ENCODE measurements at places on chromosomes 16 and 17. TPM values are rescaled to one million over a fixed set of nuclear protein-coding genes. Genes with fewer than 3 reads are reported as not detected.

DNA sequence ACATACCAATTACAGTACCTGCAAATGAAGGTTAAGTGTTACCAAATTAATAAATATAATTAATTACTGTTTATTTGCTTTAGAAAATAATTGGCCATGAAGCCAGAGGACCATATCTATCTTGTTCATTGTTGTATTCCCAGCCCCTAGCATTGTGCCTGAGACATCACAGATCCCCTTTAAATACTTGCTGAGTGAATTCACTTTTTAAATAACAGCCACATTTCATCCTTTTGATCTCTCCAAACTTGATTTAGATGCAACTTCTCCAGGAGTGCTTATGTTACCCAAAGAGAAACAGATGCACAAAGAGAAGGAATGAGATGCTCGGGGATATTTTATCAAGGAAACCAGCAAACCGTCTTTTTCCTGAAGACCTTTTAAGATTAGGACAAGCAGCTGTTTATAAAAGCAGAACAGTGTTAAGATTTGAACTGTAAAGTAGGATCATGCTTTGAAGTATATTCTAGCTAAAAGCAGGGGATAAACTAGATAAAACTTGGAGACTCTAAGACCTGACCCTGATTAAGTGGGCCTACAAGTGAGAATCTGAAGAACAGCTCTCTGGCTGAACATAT, 66.3 kb downstream of the CHD9 start:
- no peak for DNase-seq
- H3K4me3 ChIP-seq: no peak overlapping the region

GRCh38 chr16:4315186-4316107, at the start of gene GLIS2:
Gene GLIS2 (plus strand): TSS chr16:4316067. CDS start chr16:4332281, 16,214 bp downstream.
- no peaks in the 10 kb centered on the region for H3K27me3 ChIP-seq
- H3K4me1 ChIP-seq: peaks cover 48% of the 10 kb centered on the region
- DNase-seq: peak; percentile 88
- H3K4me3 ChIP-seq: peak within 1 kb of the TSS; percentile 63
- no peaks in the 10 kb centered on the region for H3K36me3 ChIP-seq
- peak within 1 kb of the TSS; percentile 98 for H3K27ac ChIP-seq

DNA sequence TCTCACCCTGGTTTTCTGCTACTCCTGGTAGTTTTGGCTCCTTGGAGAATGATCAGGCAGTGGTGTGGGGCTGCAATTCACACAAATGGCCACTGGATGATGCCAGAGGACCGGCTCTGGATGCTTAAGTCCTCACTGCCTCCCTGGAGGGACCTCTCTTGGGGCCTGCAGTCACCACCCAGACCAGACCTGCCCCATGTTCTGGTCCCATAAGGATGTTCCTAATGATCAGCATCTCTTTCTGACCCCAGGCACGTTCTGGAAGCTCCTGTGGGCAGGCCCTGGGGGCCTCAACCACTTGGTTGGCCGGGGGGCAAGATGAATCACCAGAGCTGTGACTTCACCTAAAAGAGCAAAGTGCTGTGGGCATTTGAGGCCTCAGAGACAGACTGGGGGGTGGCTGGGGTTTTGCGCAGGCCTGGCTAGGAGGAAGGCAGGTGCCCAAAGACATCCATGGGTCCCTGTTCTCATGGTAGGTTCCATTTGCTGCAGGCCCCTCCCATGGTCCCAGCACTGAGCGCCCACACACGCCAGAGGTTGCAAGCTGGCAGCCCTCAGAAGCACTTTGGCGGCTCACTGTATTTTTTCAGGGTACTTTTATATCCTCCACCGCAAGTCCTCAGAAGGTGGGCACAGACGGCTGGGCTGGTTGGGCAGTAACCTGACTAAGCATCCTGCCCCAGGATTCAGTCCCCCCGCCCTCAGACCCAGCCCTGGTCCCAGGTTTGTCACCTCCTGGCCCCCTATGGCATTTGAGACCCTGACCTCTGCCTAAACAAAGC, 53.2 kb downstream of the NT5M start:
- no peaks in the 10 kb centered on the region for H3K36me3 ChIP-seq
- H3K27ac ChIP-seq: no peak overlapping the region
- no peak overlapping the region for H3K4me3 ChIP-seq
- peaks cover 7% of the 10 kb centered on the region for H3K27me3 ChIP-seq
- peaks cover 7% of the 10 kb centered on the region for H3K4me1 ChIP-seq

DNA sequence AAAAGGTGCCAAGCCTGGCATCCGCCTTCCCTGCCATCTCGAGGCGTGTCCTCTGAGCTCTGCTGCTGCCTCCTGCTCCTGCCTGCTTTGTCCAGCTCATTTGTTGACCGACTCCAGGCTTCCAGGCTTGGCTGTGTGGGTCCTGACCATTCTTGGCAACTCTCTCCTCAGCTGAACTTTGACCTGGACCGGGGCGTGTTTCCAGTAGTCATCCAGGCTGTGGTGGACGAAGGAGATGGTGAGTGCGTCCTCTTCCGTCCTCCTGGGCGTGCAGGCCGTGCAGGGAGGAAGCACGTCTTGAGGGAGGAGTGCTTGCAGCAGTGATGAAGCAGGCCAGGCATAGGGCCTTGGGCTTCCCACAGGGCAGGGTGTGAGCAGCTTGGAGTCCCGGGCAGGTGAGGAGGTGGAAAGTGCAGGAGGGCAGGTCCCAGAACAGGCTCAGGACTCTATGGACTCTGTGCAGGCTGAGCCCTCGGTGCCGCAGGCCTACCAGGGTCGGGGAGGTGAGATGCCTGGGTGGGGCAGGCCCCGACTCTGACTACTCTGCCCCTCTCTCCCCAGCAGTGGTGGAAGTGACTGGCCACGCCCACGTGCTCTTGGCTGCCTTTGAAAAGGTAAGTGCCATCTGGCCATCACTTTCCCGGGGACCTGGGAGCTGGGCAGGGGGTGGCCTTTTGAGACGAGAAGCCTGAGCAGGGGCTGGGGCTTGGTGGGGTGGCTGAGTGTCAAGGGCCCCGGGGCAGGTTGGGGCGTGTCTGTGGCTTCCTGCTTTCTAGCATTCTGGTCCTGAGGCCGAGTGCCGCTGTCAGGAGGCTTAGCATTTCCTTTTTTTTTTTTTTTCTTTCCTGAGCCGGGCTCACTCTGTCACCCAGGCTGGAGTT, 28.6 kb upstream of the NUDT16L1 start:
- H3K4me3 ChIP-seq: no peak overlapping the region
- H3K4me1 ChIP-seq: no peaks in the 10 kb centered on the region
- no peaks in the 10 kb centered on the region for H3K27me3 ChIP-seq
- no peak for DNase-seq
- H3K36me3 ChIP-seq: peaks cover 27% of the 10 kb centered on the region

GRCh38 chr16:85377388-85378144, 235.6 kb upstream of the GSE1 start:
- H3K27ac ChIP-seq: peak overlapping the region; percentile 79
- H3K27me3 ChIP-seq: no peaks in the 10 kb centered on the region
- no peaks in the 10 kb centered on the region for H3K36me3 ChIP-seq
- no peaks in the 10 kb centered on the region for H3K4me1 ChIP-seq

GRCh38 chr17:41717408-41718286, 5.5 kb downstream of the GAST start:
- no peak for DNase-seq
- H3K4me3 ChIP-seq: no peak overlapping the region
- no peaks in the 10 kb centered on the region for H3K4me1 ChIP-seq
- no peaks in the 10 kb centered on the region for H3K36me3 ChIP-seq
- no peak overlapping the region for H3K27ac ChIP-seq

The ADGRG1 gene
- 7.8 TPM for polyA plus RNA-seq

- H3K4me3 ChIP-seq: no peak overlapping the region
- no peaks in the 10 kb centered on the region for H3K27me3 ChIP-seq
- no peaks in the 10 kb centered on the region for H3K4me1 ChIP-seq
- H3K36me3 ChIP-seq: peaks cover 55% of the 10 kb centered on the region
- no peak for DNase-seq
- no peak overlapping the region for H3K27ac ChIP-seq
Measured at GRCh38 chr16:69157196-69157595, 24.7 kb downstream of the UTP4 start.

- no peak for DNase-seq
- no peaks in the 10 kb centered on the region for H3K36me3 ChIP-seq
- no peak overlapping the region for H3K27ac ChIP-seq
Measured at GRCh38 chr17:9598661-9599060, 22.2 kb downstream of the CFAP52 start.

DNA sequence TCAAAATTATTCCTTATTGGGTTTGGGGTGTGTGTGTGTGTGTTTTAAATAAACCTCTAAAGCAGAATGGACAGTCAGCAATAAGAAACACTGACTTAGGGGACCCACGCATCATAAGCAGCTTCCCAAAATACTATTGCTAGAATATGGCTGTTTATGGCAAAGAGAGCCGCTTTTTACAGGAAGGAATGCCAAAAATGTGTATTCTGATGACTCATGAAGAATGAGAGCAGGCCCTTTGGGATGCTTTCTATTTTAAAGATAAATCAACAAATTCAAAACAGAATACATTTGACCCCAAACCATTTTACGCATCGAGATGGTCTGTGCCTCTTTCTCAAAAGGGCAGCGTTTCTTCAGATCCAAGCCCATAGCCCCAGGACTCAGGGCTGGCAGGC, 37.5 kb downstream of the ARHGAP17 start:
- no peak overlapping the region for H3K4me3 ChIP-seq
- peaks cover 48% of the 10 kb centered on the region for H3K36me3 ChIP-seq
- peaks cover 37% of the 10 kb centered on the region for H3K4me1 ChIP-seq

The PMP22 gene
- 38.4 TPM for polyA plus RNA-seq

DNA sequence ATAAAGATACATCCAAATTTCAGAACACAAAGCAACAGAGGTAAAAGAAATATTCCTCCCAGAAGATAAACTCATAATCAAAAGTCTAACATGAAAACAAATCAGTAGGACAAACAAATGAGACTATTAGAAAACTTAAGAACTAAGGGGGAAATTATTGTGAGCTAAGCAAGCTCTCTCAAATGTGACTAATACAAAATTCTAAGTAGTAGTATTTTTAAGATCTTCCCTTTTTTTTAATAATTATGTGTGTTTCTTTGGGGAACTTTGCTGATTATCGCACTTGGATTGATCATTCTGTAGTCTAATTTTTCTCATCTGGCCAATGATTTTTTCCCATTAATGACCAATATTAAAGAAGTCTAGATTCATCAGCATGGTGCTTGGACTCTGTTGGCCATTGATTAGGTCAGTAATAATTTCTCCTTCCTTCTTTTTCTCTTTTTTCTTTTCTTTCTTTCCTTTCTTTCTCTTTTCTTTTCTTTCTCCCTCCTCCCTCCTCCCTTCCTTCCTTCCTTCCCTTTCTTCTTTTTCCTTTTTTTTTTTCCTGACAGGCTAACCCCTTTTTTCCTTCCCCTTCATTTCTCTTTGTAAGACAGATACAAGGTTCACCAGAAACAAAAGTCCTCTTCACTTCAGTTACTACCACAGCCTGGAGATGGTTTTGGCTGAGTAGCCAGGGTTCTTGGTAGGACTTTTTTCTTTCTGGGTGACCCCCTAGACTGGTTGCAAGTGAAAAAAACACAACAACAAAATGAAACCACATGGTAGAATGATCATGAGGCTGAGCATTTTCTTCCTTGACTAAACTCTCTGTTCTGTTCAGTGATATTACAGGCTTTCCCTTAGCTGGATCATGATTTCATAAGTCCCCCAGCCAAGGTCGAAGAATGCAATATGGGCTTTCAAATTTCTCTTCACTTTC, 2.9 kb upstream of the ABCA6 start:
- H3K27me3 ChIP-seq: no peaks in the 10 kb centered on the region
- H3K4me1 ChIP-seq: no peaks in the 10 kb centered on the region
- no peak overlapping the region for H3K4me3 ChIP-seq
- H3K36me3 ChIP-seq: no peaks in the 10 kb centered on the region
- no peak for DNase-seq

DNA sequence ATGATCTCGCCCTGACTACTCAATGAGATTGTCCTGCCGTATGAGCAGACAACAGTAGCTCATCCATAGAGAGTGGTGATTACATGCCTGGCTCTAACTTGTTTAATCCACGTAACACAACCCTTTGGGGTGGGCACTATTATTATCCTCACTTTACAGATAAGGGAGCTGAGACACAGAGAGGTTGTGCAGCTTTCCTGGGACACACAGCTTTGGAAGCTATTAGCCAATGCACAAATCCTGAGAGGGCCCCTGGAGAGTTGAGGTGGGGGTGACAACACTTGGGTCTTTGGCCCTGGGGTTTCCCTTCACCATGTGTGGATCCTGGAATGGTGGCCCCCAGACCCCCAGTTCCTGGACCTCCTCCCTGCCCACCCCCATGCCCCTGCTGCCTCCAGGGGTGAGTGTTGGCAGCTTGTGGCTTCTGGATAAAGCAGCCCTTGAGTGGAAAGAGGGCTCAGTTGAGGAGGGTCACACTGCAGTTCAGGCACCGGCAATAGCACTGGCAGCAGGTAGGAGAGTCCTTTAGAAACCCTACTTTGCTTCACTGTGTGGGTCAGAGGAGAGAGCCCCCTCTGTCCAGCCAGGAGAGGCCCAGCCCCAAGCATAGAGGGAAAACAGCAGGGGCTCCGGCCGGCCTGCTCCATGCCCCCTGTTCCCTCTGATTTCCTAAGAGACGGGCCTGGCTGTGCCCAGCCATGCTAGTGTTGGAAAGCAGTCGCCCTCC, 230.7 kb downstream of the KATNIP start:
- no peaks in the 10 kb centered on the region for H3K36me3 ChIP-seq
- H3K4me3 ChIP-seq: no peak overlapping the region
- no peaks in the 10 kb centered on the region for H3K4me1 ChIP-seq

The CES5A gene
- not detected for polyA plus RNA-seq

GRCh38 chr17:42459801-42460281, 1.2 kb downstream of the ATP6V0A1 start:
- H3K4me1 ChIP-seq: peaks cover 20% of the 10 kb centered on the region
- H3K27me3 ChIP-seq: no peaks in the 10 kb centered on the region
- H3K4me3 ChIP-seq: peak overlapping the region; percentile 82
- no peak for DNase-seq
- peak overlapping the region; percentile 99 for H3K27ac ChIP-seq
- peaks cover 28% of the 10 kb centered on the region for H3K36me3 ChIP-seq

DNA sequence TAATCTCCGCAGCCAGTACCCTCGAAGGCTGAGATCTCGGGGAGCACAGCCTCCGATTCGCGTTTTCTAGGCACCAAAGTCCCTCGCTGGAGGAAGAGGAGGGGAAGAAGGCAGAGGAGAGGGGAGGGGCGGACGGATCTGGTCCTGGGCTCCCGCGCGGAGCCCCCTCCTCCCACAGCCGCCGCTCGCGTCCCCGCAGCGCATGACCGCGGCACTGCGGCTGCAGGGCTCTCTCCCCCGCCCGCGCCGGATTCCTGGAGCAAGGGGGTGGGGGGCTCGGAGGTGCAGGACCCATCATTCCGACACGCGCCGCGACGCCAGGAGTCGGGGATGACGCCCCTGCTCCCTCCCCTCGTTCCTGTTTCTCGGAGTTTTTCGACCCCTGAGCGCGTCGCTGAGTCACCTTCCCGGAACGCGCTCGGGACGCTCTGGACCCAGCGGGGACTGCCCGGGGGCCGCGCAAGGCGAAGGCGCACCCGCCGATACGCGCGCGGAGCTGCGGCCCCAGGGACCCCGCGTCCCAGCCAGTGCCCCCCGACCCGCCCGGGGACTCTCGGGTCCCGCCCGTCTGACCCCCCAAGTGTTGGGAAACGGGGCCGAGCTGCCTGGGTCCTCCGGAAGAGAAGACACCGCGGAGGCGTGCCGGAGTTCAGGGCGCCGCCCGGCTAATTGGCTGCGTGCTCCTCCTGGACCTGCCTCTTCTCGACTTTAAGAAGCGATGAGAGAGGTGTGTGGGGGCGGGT, 1.4 kb upstream of the SPHK1 start:
- H3K4me1 ChIP-seq: no peaks in the 10 kb centered on the region
- no peak for DNase-seq
- H3K27ac ChIP-seq: peak overlapping the region; percentile 86
- H3K27me3 ChIP-seq: peaks cover 7% of the 10 kb centered on the region
- peak overlapping the region; percentile 56 for H3K4me3 ChIP-seq

- peaks cover 65% of the 10 kb centered on the region for H3K4me1 ChIP-seq
- H3K27ac ChIP-seq: peak overlapping the region; percentile 93
- H3K27me3 ChIP-seq: no peaks in the 10 kb centered on the region
- peak; percentile 93 for DNase-seq
- peak overlapping the region; percentile 69 for H3K4me3 ChIP-seq
- H3K36me3 ChIP-seq: no peaks in the 10 kb centered on the region
Measured at GRCh38 chr17:50151937-50152547, 1.6 kb upstream of the PPP1R9B start.

The LRRC36 gene
- polyA plus RNA-seq: 0.74 TPM
